Activated CD8-positive, alpha-beta T cell treated with anti-CD3 and anti-CD28 coated beads for 36 hours (primary cell): ENCODE measurements at places on chromosomes 1 and 21. TPM values are rescaled to one million over a fixed set of nuclear protein-coding genes. Genes with fewer than 3 reads are reported as not detected.

ITSN1 gene
- total RNA-seq, result 4.7 TPM

OR2L5 gene
- not detected for total RNA-seq

DNA sequence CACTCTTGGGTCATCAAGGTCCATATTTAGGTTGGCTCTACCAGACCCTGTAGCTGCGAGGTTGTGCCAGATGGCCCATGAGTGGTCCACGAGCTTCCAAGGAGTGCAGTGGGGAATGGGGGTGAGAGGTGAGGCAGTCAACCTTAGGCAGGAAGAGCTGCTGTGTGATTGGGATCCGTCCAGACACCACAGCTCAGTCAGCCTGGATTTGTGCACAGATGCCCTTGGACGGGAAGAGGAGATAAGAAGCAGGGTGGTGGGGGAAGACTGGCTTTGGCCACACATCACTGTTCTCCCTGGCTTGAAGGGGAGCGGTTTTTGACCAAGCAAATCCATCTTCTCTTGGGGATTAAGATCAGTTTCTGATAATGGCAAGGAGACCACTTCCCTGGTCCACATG lies 130.6 kb downstream of the IGSF21 start:
- no peaks in the 10 kb centered on the region for H3K4me1 ChIP-seq
- no peak overlapping the region for H3K27ac ChIP-seq
- DNase-seq, result no peak
- H3K4me3 ChIP-seq, result no peak overlapping the region

- no peaks in the 10 kb centered on the region for H3K4me1 ChIP-seq
- no peaks in the 10 kb centered on the region for H3K36me3 ChIP-seq
- DNase-seq, result no peak
- no peak overlapping the region for H3K27ac ChIP-seq
- no peak overlapping the region for H3K4me3 ChIP-seq
These were observed 311.8 kb downstream of the PLPP3 start for GRCh38 chr1:56267611-56268010.

DNA sequence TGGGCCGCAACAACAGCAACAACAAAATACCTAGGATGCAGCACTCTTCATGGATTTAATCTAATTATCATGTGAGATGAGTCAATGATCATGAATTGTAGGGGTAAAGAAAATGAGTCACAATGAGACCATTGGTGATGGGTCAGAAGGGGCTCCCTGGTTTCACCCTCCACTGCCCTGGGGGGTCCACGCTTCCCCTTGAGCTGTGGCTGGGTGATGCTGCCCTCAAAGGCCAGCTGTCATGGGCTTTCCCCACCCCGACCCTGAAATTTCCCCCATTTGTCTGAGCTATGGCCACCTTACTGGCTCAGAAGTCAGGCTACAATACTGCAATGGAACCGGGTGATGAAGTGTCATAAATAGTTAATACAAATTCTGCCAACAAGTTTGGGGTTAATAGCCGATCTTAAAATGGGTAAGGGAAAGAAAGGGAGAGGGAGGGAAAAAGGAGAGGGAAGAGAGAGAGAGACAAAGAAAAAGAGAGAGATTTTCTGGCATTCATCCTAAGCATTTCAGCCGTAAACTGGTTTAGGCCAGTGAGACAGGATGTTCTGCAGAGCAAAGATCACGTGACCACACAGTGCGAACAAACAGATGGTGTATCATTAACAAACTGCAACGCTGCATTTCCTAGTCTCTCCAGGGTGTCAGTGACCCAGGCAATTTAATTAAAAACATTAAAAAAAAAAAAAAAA lies 143.4 kb upstream of the ERRFI1 start:
- peak overlapping the region; percentile 7 for H3K4me3 ChIP-seq
- DNase-seq, result peak; percentile 73
- H3K27ac ChIP-seq, result peak overlapping the region; percentile 96
- peaks cover 33% of the 10 kb centered on the region for H3K4me1 ChIP-seq
- no peaks in the 10 kb centered on the region for H3K27me3 ChIP-seq
- no peaks in the 10 kb centered on the region for H3K36me3 ChIP-seq

GRCh38 chr1:234078143-234078542 lies 173.7 kb downstream of the SLC35F3 start:
- no peaks in the 10 kb centered on the region for H3K36me3 ChIP-seq
- no peak for DNase-seq
- no peak overlapping the region for H3K4me3 ChIP-seq
- H3K27me3 ChIP-seq, result peaks cover 7% of the 10 kb centered on the region

GRCh38 chr1:207941665-207942064 lies 30.7 kb upstream of the CD34 start:
- no peak overlapping the region for H3K4me3 ChIP-seq
- no peaks in the 10 kb centered on the region for H3K36me3 ChIP-seq
- H3K4me1 ChIP-seq, result no peaks in the 10 kb centered on the region
- no peak overlapping the region for H3K27ac ChIP-seq
- H3K27me3 ChIP-seq, result peaks cover 15% of the 10 kb centered on the region
- no peak for DNase-seq

DNA sequence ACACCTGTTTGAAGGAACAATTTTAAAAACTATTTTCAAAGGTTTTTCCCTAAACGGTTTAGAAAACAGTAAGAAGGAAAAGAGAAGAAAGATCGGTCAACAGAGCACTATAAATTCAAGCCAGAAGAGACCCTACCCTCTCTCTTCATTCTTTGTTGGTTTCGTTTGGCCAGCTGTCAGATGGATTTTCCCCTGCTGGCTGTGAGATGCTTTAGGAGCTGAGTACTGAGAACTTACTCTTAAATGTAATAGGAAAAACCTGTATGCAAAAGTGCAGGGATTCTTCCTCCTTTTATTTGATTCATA lies 1.3 kb upstream of the TXNIP start:
- no peaks in the 10 kb centered on the region for H3K27me3 ChIP-seq
- DNase-seq, result no peak
- peaks cover 37% of the 10 kb centered on the region for H3K36me3 ChIP-seq
- H3K27ac ChIP-seq, result peak overlapping the region; percentile 100
- peaks cover 56% of the 10 kb centered on the region for H3K4me1 ChIP-seq

GRCh38 chr1:165696625-165697100 lies 1.7 kb downstream of the ALDH9A1 start:
- H3K27ac ChIP-seq, result peak overlapping the region; percentile 28
- no peak for DNase-seq
- H3K4me1 ChIP-seq, result peaks cover 27% of the 10 kb centered on the region
- peaks cover 24% of the 10 kb centered on the region for H3K36me3 ChIP-seq
